Hair follicular keratinocyte (primary cell): ENCODE measurements at places on chromosomes 1 and 21. TPM values are rescaled to one million over a fixed set of nuclear protein-coding genes. Genes with fewer than 3 reads are reported as not detected.

Gene SRGAP2C
- 15.5 and 16.5 TPM in 2 replicates for total RNA-seq

Gene CSF3R
- not detected in 2 replicates for total RNA-seq

Gene RUNX3
- total RNA-seq, result 0.15 TPM in 1 of 2 replicates, not detected in the other

Gene SAMSN1
- total RNA-seq, result not detected in 2 replicates

Gene GUCA2A
- not detected in 2 replicates for total RNA-seq

Gene ATP1A4
- total RNA-seq, result not detected in 2 replicates
